Effector CD4-positive, alpha-beta T cell (primary cell): ENCODE measurements at places on chromosomes 2 and 18.

- DNase-seq, result no peak
Observed at GRCh38 chr2:98483257-98483861, 38.7 kb downstream of the INPP4A start.

GRCh38 chr18:31064130-31064529, 21.6 kb upstream of the DSC3 start:
- DNase-seq, result no peak

DNA sequence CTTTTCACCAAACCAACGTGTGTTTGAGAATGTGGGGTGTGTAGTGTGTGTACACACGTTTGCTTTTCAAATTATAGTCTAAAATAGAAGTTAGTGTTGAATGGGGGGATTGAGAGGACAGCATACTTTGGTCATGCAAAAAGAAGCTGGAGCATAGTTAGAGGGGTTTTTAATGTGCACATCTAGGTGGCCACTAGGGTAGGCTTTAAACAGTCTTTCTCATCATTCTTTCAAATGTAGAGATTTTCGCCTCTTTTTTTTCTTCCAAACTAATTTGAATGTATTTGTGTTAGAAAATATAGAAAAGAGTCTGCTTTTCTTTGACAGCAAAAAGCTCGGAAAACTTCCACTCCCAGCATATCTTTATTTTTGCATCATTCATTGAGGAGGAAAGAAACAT, 165.2 kb upstream of the MYO3B start:
- no peak for DNase-seq

DNA sequence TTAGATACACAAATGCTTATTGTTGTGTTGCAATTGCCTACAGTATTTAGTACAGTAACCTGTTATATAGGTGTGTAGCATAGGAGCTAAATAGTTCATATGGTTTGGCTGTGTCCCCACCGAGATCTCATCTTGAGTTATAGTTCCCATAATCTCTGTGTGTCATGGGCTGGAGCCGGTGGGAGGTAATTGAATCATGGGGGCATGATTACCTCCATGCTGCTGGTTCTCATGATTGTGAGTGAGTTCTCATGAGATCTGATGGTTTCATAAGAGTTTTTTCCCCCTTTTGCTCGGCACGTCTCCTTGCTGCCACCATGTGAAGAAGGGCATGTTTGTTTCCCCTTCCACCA, 190.5 kb upstream of the SESTD1 start:
- DNase-seq, result no peak

DNA sequence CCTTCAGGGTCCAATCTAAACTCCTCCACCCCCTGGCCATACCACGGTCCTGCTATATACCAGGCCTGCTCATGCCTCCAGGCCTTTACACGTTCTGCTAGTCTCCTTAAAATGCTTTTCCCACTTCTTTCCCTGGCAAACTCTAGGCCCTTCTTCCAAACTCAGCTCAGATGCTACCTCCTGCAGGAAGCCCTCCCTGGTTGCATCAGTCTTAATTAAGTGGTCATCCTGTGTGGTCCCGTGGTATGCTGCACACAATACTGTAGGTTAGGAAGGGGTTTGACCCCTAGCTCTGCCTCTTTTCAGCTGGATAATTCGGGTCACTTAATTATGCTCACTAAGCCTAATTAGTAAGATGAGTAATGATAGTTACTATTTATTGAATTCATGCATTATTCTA, 85.9 kb upstream of the SP3 start:
- no peak for DNase-seq

GRCh38 chr2:143674051-143674450, 544.8 kb downstream of the ARHGAP15 start:
- no peak for DNase-seq

GRCh38 chr2:72933646-72934151, 16.4 kb downstream of the EMX1 start:
- DNase-seq, result no peak

- DNase-seq, result no peak
Observed at GRCh38 chr2:170436077-170436943, 258.4 kb downstream of the MYO3B start.

DNA sequence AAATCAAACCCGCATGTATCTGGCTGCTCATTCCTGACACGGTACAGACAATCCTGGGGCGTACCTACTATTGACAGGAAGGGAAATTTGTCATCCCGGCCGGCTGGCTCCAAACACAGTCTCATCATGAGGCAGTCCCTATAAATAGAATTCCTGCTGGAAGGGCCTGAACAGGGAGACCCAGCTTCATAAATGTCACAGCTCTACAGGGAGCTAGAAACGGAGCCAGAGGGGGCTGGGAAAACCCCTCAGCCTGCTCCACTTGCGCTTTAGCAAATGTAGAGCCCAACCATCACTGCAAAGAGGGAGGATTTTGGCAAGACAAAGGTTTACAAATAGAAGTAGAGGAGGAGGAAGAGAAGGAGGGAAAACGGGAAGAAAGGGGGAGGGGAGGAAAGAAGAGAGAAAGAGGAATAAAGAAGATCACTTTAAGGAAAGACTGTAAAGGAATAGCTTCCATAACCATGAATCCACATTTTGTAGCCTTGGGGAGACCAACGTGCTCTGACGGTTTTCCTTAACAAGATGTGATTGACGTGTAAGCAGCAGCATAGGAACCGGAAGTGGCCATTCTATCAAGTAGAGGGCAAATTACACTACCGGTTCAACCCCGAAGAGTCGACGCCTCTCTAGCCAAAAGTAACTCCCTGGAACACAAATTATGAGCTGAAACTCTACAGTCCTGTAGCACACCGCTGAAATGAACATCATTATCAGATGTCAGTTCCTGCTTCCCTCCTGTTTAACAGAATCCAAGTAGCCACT, 56.8 kb upstream of the TTN start:
- DNase-seq, result no peak

DNA sequence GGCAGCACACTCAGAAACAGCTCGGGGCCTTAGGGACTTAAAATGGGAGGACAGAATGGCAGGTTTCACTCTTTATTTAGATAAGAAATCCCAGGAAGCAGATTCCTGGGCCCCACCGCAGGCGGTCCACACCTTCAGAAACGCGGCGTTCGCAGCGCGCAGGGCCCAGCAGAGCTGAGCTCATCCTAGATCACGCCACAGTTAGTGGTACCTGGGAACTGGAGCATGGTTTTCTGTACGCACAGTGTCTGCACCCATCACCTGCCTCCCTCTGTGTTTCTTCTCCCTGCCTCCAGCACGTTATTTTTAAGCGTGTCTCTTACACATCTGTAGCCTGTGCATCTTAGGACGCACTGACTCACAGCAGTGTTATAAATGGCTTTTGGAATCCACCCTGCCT, 242.1 kb downstream of the ALPK2 start:
- no peak for DNase-seq

GRCh38 chr18:10776493-10776892, 250.7 kb downstream of the NAPG start:
- no peak for DNase-seq
